ENCODE measurements at places on chromosomes 16 and 17.

DNA sequence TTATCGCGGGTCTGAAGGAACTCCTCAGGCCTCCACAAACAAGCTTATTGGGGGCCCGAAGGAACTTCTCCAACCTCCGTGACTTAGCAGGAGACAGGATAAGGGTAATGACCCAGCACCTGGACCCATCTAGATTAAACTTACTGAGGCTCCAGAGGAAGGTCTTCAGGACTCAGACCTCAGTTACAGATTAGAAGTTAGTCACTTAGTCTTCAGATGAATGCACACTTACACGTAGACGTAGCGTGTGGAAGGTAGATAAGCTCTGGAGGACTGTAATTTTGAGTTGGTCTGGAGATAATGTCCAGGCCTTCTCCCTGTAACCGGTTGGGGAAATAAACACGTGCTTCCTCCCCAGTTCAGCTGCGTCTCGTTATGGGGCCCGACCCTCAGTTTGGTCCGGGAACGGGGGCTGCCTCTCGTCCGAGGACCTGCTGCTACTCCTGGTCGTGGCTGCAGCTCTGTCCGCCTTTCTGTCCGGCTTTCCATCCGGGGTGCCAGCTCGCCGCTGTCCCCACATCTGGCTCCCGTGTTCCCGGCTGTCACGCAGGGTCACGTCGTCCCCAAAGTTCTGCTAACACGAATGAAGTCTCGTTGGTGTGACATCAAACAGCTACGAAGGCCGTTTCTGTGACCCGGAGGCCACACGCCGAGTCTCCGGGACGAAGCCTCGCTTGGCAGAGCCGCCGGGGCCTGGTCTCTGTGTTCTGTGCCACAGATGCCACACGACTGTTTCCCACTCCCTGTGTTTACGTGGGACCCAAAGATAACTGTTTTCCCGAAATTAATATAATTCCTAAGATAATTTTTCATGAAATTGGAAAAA is 11.8 kb upstream of the SECTM1 start:
- no peak overlapping the region for H3K4me3 ChIP-seq
- H3K27me3 ChIP-seq = peaks cover 14% of the 10 kb centered on the region
- DNase-seq = no peak
- no peak overlapping the region for H3K27ac ChIP-seq
- peaks cover 53% of the 10 kb centered on the region for H3K4me1 ChIP-seq

DNA sequence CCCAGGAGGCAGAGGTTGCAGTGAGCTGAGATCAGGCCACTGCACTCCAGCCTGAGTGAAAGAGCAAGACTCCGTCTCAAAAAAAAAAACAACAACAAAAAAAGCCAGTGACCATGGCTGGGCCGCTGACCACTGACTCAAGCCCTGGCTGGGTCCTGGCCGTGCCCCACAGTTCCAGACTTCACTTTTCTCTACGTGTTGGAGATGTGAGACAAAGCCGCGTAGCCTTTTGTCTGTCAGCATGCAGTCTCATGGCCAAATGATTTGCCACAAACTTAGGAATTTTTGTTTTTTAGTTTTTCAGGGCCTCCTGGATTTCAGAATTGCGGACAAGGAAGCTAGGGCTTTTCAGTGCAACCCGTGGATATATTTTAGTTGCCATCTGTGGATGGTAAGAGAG is 89.3 kb upstream of the CIBAR2 start:
- H3K4me1 ChIP-seq = peaks cover 80% of the 10 kb centered on the region
- peak overlapping the region; percentile 51 for H3K4me3 ChIP-seq
- H3K27ac ChIP-seq = peak overlapping the region; percentile 85
- peaks cover 3% of the 10 kb centered on the region for H3K27me3 ChIP-seq

GRCh38 chr17:72920513-72920912 is 172.0 kb downstream of the SLC39A11 start:
- H3K36me3 ChIP-seq = peaks cover 10% of the 10 kb centered on the region
- peaks cover 12% of the 10 kb centered on the region for H3K27me3 ChIP-seq
- DNase-seq = no peak

- no peaks in the 10 kb centered on the region for H3K27me3 ChIP-seq
- no peak for DNase-seq
- H3K4me1 ChIP-seq = peaks cover 8% of the 10 kb centered on the region
- H3K4me3 ChIP-seq = no peak overlapping the region
- no peaks in the 10 kb centered on the region for H3K36me3 ChIP-seq
- peak overlapping the region; percentile 83 for H3K27ac ChIP-seq
Measured at GRCh38 chr16:88844419-88845036, 12.2 kb downstream of the GALNS start.

GRCh38 chr17:2711608-2712299 is at the start of gene CLUH:
Gene CLUH (minus strand): TSS chr17:2711764. CDS start chr17:2711661, 103 bp downstream.
- peaks cover 39% of the 10 kb centered on the region for H3K4me1 ChIP-seq
- peak within 1 kb of the TSS; percentile 85 for H3K4me3 ChIP-seq
- H3K27me3 ChIP-seq = peaks cover 6% of the 10 kb centered on the region
- H3K36me3 ChIP-seq = no peaks in the 10 kb centered on the region

DNA sequence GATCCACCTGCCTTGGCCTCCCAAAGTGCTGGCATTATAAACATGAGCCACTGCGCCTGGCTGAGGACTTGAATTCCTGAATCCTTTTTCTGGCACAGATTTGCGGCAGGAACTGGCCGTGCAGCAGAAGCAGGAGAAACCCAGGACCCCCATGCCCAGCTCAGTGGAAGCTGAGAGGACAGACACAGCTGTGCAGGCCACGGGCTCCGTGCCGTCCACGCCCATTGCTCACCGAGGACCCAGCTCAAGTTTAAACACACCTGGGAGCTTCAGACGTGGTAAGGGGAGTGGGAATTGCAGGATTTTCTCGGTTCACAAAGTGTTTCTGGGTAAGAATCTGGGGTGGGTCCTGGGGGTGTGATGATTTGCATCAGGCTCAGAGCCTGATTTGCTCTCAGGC is 41.0 kb downstream of the NDE1 start:
- no peak overlapping the region for H3K27ac ChIP-seq
- H3K27me3 ChIP-seq = no peaks in the 10 kb centered on the region
- no peak overlapping the region for H3K4me3 ChIP-seq
- no peak for DNase-seq
- peaks cover 45% of the 10 kb centered on the region for H3K36me3 ChIP-seq

DNA sequence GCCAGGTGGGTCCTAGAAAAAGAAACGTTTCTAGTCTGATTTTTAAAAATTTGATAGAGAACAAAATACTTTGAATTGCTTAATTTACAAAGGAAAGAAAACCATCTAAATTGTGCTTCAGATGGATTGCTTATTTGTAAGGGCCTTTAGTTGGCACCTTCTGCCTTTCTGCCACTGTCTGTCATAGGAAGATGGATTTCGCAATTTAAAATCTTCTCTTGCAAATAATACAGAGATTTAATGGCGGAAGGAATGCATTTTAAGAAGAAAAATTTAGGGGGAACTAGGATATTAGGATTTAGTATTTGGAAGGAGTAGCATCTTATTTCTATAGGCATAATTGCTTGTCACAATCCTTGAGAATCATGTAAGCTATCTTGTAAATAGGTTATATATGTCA is 175.5 kb upstream of the RBL2 start:
- no peak overlapping the region for H3K27ac ChIP-seq
- DNase-seq = no peak
- no peaks in the 10 kb centered on the region for H3K27me3 ChIP-seq
- H3K4me3 ChIP-seq = no peak overlapping the region
- peaks cover 88% of the 10 kb centered on the region for H3K36me3 ChIP-seq

DNA sequence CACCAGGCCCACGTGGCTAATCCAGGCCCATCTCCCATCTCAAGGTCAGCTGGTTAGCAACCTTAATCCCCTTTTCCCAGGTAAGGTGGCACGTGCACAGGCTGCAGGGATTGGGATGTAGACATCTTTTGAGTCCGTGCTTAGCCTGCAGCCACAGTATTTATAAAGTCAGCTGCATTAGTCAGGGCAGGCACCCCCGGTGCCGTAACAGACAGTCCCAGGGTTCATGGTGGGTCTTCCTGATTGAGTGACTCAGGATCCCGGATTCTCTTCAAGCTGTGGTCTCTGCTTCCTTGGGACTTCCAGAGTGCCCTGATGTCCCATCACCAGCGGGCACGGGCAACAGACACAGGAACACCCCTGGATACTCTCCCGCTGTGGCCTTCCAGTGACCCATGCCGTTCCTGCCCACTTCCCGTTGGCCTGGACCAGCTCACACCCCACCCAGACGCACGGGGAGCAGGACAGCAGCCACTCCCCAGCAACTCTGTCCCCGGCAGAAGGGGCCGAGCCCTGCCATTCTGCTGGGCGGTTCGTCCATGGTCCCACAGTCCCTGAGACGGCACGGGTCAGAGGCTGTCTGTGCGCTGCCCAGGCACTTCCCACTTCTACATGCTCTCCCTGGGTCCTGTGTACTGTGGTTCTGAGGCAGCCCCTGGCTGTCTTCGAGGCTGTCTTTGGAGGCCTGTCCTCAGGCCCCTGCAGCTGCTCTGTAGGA is 248.6 kb upstream of the GSE1 start:
- DNase-seq = no peak
- H3K27ac ChIP-seq = no peak overlapping the region
- peaks cover 46% of the 10 kb centered on the region for H3K4me1 ChIP-seq
- no peaks in the 10 kb centered on the region for H3K36me3 ChIP-seq

DNA sequence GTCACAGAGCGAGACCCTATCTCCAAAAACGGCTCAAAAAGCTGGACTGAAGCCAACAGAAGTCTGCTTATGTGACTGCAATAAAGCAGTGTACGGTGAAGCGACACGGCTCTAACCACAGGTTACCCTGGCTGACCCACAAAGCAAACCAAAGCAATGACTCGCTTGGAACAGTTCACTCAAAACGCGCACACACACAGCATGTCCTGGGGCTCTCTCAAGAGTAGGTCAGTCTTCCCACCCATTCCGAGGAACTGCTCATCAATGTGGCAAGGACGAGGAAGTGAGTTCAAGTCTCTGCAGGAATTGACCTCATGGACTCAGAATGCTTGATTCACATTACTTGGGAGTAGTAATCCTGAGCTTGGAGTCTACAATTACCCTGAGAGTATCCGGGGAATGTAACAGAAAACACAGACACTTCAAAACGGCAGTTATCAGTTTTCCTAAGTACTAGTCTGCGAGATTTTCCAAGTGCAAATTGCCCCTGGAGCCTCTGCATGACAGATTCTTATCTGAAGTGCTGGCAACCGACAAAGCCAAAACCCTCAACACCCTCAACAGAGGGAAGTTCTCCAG is 25.4 kb downstream of the PELP1 start:
- H3K27ac ChIP-seq = no peak overlapping the region
- peaks cover 66% of the 10 kb centered on the region for H3K36me3 ChIP-seq
- H3K27me3 ChIP-seq = no peaks in the 10 kb centered on the region
- no peak for DNase-seq
- no peaks in the 10 kb centered on the region for H3K4me1 ChIP-seq

GRCh38 chr17:43694081-43694870 is 32.6 kb upstream of the MEOX1 start:
- H3K36me3 ChIP-seq = no peaks in the 10 kb centered on the region
- peak; percentile 81 for DNase-seq
- H3K27me3 ChIP-seq = peaks cover 43% of the 10 kb centered on the region
- no peak overlapping the region for H3K27ac ChIP-seq

GRCh38 chr17:978103-979093 is 1.2 kb downstream of the NXN start:
- H3K4me1 ChIP-seq = peaks cover 49% of the 10 kb centered on the region
- peaks cover 17% of the 10 kb centered on the region for H3K36me3 ChIP-seq
- DNase-seq = peak; percentile 71
- peaks cover 8% of the 10 kb centered on the region for H3K27me3 ChIP-seq

DNA sequence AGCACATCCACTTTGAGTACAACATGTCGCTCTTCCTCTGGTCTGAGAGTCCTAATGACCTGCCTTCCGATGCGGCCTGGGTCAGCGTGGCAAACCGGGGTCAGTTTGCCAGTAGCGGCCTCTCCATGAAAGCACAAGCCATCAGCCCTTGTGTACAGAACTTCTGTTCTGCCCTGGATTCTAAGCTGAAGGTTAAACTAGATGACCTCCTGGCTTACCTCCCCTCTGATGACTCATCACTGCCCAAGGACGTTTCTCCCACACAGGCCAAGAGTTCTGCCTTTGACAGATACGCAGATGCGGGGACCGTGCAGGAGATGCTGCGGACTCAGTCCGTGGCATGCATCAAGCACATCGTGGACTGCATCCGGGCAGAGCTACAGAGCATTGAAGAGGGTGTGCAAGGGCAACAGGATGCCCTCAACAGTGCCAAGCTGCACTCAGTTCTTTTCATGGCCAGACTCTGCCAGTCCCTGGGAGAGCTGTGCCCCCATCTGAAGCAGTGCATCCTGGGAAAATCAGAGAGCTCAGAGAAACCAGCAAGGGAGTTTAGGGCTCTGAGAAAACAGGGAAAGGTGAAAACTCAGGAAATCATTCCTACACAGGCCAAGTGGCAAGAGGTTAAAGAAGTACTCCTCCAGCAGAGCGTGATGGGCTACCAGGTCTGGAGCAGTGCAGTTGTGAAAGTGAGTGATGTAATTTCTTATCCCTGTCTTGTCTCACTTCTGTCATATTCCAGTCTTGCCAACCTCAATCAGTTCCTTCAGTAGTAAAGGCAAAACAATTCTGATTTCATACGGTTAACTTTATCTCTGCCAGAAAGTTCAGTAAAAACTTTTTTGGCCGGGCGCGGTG is 8.6 kb downstream of the COG1 start:
- peaks cover 35% of the 10 kb centered on the region for H3K4me1 ChIP-seq
- H3K36me3 ChIP-seq = peaks cover 83% of the 10 kb centered on the region
- H3K27me3 ChIP-seq = peaks cover 5% of the 10 kb centered on the region
- no peak overlapping the region for H3K4me3 ChIP-seq
- DNase-seq = no peak

DNA sequence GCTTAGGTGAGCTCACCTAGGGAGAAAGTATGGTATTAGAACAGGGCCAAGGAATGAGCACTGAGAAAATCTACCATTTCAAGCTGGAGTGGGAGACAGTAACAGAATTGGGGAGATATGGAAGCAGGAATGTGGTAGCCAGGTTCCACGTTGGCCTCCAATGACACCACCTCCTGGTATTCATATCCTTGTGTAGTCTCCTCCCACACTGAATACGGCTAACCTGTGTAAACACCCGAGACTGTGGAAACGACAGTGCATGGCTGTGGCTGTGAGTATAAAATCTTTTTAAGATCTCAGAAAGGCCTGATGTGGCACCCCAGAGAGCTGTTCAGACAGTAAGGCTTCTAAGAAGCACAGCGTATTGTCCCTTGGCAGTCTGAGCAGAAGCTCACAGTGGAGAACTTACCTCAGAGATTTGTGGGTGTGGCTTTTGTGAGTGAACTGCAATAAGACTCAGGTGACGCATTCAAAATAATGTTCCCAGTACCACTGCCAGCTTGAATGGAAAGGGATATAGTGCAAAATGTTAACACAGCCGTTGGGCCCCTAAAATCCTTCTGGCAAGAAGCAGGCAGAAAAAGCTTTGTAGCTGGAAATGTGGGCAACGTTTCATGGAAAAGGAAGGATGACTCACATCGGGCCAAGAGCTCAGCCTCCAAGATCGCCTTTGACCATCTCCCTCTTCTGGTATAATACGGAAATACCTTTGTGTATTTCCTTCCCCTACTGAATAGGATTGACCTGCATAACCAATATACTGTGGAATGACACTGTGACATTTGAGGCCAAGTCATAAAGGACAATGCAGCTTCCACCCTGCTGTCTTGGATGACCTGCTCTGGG is 14.4 kb downstream of the SDR42E1 start:
- no peaks in the 10 kb centered on the region for H3K36me3 ChIP-seq
- H3K4me3 ChIP-seq = no peak overlapping the region
- H3K27me3 ChIP-seq = peaks cover 2% of the 10 kb centered on the region
- H3K27ac ChIP-seq = no peak overlapping the region

- H3K27me3 ChIP-seq = peaks cover 3% of the 10 kb centered on the region
- DNase-seq = peak; percentile 90
- H3K36me3 ChIP-seq = peaks cover 35% of the 10 kb centered on the region
- H3K4me3 ChIP-seq = peak within 1 kb of the TSS; percentile 93
- peaks cover 55% of the 10 kb centered on the region for H3K4me1 ChIP-seq
- H3K27ac ChIP-seq = peak within 1 kb of the TSS; percentile 98
Measured at GRCh38 chr17:41812381-41813151, at the start of gene FKBP10. Gene FKBP10 (plus strand): TSS chr17:41813004. CDS start chr17:41813035, 31 bp downstream.
